ENCODE measurements at places on chromosomes 16 and 17. TPM values are rescaled to one million over a fixed set of nuclear protein-coding genes. Genes with fewer than 3 reads are reported as not detected.

The KRTAP16-1 gene
- not detected for total RNA-seq

The OR4D1 gene
- not detected for total RNA-seq

The RPL27 gene
- total RNA-seq, result 763 TPM

The KIF19 gene
- 0.29 TPM for total RNA-seq

- no peaks in the 10 kb centered on the region for H3K36me3 ChIP-seq
- no peaks in the 10 kb centered on the region for H3K27me3 ChIP-seq
- no peak overlapping the region for H3K4me3 ChIP-seq
- no peak for DNase-seq
These were observed 7.2 kb upstream of the DRC7 start for GRCh38 chr16:57687363-57687929.

DNA sequence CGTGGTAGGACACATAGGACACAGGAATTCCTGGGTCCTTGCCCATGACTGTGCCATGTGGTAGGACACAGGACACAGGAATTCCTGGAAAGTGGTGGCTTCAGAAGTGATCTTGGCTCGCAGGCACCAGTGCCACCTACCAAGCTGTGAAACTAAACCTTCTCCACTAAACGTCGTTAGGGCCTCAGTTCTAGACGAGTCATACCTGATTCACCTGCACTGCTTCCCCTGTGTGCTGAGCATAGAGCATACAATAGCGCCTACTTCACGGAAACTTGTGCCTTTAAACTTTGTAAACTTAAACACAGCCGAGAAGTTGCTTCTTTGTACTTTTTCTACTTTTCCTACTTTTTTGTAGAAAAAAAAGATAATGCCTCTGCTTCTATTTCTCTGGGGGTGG is 4.8 kb downstream of the SOX8 start:
- H3K27me3 ChIP-seq, result no peaks in the 10 kb centered on the region
- H3K4me1 ChIP-seq, result no peaks in the 10 kb centered on the region
- no peak for DNase-seq
- no peak overlapping the region for H3K4me3 ChIP-seq

DNA sequence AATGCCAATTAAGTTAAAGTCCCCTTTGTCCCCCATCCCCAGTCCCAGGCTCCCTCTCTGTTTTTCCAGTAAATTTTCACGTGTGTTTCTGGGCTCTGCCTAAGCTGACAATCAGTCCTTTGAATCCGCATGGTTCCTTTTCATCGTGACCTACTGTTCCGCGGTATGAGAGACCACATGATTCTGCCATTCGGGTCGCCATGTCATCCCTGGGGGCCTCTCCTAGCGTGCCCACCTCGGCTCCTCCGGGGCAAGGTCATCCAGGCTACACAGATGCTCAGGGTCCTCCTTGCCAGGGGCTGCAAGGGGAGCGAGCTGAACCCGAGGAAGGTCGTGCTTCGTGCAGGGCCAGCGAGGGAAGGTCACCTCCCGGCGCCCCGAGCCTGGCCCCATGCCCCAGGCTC is 157.6 kb downstream of the RAB11FIP4 start:
- no peak for DNase-seq
- no peaks in the 10 kb centered on the region for H3K27me3 ChIP-seq
- H3K36me3 ChIP-seq, result no peaks in the 10 kb centered on the region

DNA sequence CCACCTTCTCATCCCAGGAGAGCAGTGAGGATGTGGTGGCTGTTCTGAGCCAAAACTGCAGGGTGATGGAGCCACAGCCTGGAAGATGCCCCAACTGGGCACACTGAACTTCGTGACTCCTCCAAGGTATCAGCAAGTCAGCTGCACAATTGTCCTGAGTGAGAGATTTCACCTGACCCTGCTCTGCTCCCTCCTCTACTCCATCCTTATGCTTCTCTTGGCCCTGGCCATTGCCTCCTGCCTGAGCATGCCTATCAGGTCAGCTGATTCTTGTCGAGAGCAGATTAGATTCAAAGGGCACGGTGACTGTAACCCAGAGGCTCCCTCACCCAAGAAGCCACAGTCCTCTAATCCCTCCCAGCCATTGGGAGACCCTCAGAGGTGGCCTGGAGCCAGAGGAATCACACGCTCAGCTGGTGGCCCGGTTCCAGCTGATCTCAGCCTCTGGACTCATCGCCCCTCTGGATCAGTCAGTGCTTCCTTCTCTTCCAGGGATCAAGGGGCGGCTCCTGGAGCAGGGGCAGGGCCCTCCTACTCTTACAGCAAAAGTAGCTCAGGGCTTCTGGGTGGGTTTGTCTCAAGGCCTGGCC is 7.0 kb upstream of the CYB561 start:
- no peak overlapping the region for H3K4me3 ChIP-seq
- no peaks in the 10 kb centered on the region for H3K27me3 ChIP-seq
- H3K36me3 ChIP-seq, result no peaks in the 10 kb centered on the region
- DNase-seq, result no peak
- H3K4me1 ChIP-seq, result no peaks in the 10 kb centered on the region

- peaks cover 58% of the 10 kb centered on the region for H3K27me3 ChIP-seq
- H3K4me3 ChIP-seq, result peak overlapping the region; percentile 60
- H3K27ac ChIP-seq, result no peak overlapping the region
- peaks cover 9% of the 10 kb centered on the region for H3K4me1 ChIP-seq
These were observed 74.0 kb downstream of the CMC2 start for GRCh38 chr16:80932708-80933095.
